ENCODE measurements at places on chromosomes 5 and 9. TPM values are rescaled to one million over a fixed set of nuclear protein-coding genes. Genes with fewer than 3 reads are reported as not detected.
A peak's percentile ranks its signal among the peaks of the same experiment; 100 is the strongest.

DNA sequence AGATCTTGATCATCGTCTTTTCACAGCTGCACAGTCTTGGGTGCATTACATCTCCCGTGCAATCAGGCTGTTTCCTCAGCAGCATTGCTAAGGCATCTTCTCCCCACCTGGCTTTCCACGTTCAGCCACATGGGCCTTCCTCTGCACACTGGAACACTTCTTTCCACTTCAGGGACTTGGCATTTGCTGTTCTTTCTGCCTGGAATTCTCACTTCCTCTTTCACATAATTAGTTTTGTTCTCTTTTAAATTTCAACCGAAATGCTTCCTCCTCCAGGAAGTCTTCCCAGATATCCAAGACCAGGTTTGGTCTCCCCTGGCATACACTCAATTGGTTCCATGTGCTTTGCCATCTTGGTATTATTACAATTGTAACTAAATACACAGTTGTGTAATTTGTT, 43.8 kb downstream of the WHRN start:
- H3K27me3 ChIP-seq, result no peaks in the 10 kb centered on the region
- H3K36me3 ChIP-seq, result no peaks in the 10 kb centered on the region
- no peak overlapping the region for H3K4me3 ChIP-seq
- no peak for DNase-seq

SEMA6A gene
- 12.8 TPM for total RNA-seq

- H3K4me3 ChIP-seq, result no peak overlapping the region
- H3K27me3 ChIP-seq, result no peaks in the 10 kb centered on the region
- no peaks in the 10 kb centered on the region for H3K36me3 ChIP-seq
Measured at GRCh38 chr9:4894076-4894475, 91.0 kb upstream of the JAK2 start.

GRCh38 chr5:113487416-113487780, 855 bp downstream of the MCC start:
- H3K27ac ChIP-seq, result peak overlapping the region; percentile 71
- H3K4me1 ChIP-seq, result no peaks in the 10 kb centered on the region
- H3K27me3 ChIP-seq, result no peaks in the 10 kb centered on the region
- peak; percentile 43 for DNase-seq
- H3K36me3 ChIP-seq, result no peaks in the 10 kb centered on the region

GFRA3 gene
- not detected for total RNA-seq

GRCh38 chr9:78858266-78858665, 561.3 kb downstream of the PSAT1 start:
- H3K4me1 ChIP-seq, result no peaks in the 10 kb centered on the region
- H3K27ac ChIP-seq, result no peak overlapping the region
- no peak overlapping the region for H3K4me3 ChIP-seq
- no peak for DNase-seq

SOX30 gene
- total RNA-seq, result not detected

- H3K36me3 ChIP-seq, result no peaks in the 10 kb centered on the region
- no peak for DNase-seq
- peak overlapping the region; percentile 19 for H3K4me3 ChIP-seq
- H3K27ac ChIP-seq, result no peak overlapping the region
Measured at GRCh38 chr5:77629509-77630113, 8.9 kb downstream of the OTP start.

GRCh38 chr5:125012727-125013451, 266.4 kb upstream of the ZNF608 start:
- DNase-seq, result peak; percentile 61
- no peaks in the 10 kb centered on the region for H3K36me3 ChIP-seq
- no peak overlapping the region for H3K27ac ChIP-seq
- no peak overlapping the region for H3K4me3 ChIP-seq
- no peaks in the 10 kb centered on the region for H3K4me1 ChIP-seq

DNA sequence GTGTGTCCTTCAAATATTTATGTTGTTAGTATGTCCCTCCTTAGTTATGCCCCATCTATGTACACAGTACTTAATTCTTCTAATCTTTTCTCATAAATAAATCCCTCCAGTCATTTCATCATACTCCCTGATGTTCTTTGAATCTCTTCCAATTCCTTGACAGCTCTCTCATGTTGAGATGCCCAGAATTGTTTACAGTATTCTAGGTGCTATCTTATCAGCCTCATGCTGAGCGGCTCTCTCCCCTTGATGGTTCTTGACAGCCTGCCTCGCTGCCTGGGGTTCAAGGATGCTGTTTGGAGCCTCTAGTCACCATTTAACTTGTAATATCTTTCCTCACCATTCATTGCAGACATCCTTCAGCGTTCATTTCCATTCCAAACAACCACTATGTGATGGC, 799.2 kb downstream of the BRINP1 start:
- H3K27ac ChIP-seq, result no peak overlapping the region
- no peak for DNase-seq
- H3K4me3 ChIP-seq, result no peak overlapping the region
- H3K27me3 ChIP-seq, result no peaks in the 10 kb centered on the region
- no peaks in the 10 kb centered on the region for H3K4me1 ChIP-seq
- H3K36me3 ChIP-seq, result no peaks in the 10 kb centered on the region

GZMA gene
- not detected for total RNA-seq

- H3K36me3 ChIP-seq, result no peaks in the 10 kb centered on the region
- no peak overlapping the region for H3K27ac ChIP-seq
- no peak for DNase-seq
- H3K4me1 ChIP-seq, result no peaks in the 10 kb centered on the region
- H3K4me3 ChIP-seq, result no peak overlapping the region
- H3K27me3 ChIP-seq, result no peaks in the 10 kb centered on the region
Measured at GRCh38 chr5:132797651-132798050, 15.5 kb upstream of the SOWAHA start.
